Cerebellar nuclear complex (tissue), 1 donor: ENCODE measurements at places on chromosomes 13 and 19.

DNA sequence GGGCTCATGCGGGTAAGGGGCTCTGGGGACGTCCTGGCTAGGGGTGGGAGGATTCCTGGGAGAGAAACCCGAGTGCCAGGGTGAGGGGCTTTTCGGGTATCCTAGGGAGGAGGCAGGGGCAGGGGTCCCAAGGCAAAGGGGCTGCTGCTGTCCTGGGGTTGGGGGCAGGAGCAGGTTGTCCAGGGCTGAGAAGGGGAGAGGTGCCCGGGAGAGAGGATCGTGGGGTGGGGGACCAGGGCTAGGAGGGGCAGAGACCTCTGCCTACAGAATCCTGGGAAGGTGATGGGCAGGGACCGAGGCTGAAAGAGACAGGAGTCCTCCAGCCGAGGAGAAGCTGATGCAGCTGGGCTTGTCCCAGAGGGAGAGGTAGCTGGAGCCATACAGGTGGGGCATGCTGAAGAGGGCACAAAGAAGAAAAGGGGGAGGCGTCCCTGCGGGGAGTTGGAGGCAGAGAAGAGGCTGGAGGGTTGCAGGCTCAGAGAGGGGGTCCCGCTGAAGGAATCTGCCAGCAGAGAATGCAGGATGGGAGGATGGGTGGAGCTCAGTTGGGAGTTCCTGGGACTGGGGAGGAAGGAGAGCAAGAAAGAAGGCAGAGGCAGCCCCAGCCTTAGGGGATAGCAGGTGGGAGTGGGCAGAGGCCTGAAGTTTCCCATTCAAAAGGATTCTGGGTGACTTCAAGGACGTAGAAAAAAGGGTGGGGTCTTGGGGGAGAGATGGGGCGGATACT lies 574 bp downstream of the CYP2S1 start:
- DNase-seq: no peak

DNA sequence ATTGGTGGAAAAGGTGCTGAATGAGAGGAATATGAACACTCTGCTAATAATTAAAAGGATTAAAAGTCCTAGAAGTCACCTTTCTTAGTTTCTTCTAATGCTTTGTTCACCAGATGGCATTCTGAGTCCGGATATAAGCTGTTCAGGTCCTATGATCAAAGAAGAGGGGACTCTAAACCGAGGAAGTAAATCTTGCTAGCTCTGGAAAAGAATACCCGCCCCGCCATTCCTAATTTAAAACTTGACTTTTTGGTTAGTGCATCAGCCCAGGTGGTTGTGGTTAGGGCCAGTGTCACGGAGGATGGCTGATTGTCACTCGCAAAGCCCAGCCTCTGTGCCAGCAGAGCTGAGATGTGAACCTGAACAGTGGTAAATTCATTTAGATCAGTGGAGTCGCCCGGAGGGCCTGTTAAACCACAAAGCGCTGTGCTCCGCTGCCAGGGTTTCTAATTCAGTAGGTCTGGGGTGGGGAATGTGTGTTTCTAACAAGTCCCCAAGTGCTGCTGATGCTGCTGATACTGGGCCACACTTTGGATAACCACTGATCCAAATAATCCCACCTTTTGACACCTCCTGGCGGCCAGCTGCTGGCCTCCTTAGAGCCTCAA lies 425.4 kb downstream of the DCT start:
- DNase-seq: no peak

DNA sequence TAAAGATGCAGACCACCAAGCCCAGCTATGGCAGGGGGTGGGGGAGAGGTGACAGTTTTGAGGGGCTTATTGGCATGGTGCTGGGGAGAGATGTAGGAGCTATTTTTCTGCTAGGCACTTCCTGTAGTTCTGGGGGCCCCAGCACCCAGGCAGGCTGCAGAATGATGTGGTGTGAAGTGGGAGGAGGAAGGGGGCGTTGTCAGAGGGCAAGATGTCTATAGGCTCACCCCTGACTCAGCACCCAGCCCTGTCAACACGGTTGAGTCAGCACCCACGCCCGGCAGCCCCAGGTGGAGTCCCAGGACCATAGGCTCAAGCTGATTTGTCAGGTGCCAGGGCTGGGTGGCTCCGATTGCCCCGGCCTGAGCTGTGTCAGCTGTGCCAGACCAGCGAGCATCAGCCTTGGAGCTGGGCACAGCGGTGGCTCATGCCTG lies 5.8 kb downstream of the KLF2 start:
- no peak for DNase-seq

GRCh38 chr13:25169356-25169755 lies 2.7 kb downstream of the AMER2 start:
- no peak for DNase-seq

- DNase-seq: no peak
Observed at GRCh38 chr19:14472202-14472938, 2.8 kb downstream of the PTGER1 start.

- DNase-seq: no peak
Observed at GRCh38 chr19:29528946-29529645, 3.3 kb downstream of the VSTM2B start.

- DNase-seq: no peak
Observed at GRCh38 chr19:44684892-44685863, 13.8 kb upstream of the CEACAM16 start.

- no peak for DNase-seq
Observed at GRCh38 chr19:34500656-34501120, 19.1 kb downstream of the WTIP start.

DNA sequence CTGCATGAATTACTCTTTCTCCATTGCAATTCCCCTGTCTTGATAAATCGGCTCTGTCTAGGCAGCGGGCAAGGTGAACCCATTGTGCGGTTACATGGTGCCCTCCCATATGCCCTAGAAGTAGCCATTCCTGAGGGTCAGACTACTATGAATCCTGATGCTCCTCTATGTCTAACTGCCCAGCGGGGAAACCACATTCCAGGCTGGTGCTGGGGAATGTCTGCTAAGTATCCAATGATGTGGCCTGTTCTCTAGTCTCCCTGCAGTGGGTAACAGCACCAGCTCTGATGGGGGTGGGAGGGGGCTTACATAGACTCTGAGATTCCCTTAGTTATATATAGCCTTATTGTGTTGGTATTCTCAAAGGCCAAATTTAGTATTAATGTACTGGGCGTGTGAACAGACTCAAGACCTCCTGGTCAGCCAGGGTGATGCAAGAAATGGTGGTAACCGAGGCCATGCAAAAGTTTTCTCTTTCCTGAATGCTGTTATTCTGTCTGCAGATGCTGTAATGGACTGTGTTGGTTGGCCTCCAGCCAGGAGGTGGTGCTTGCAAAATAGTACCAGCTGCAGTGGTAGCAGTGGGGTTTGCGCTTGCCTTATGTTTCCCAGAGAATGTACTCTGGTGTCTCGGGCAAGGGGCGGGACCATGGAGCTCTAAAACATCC lies 564.8 kb upstream of the SLITRK1 start:
- no peak for DNase-seq

GRCh38 chr19:2856457-2857050 lies 10.6 kb upstream of the ZNF556 start:
- DNase-seq: no peak

GRCh38 chr13:110266983-110267382 lies 40.0 kb downstream of the COL4A1 start:
- no peak for DNase-seq

DNA sequence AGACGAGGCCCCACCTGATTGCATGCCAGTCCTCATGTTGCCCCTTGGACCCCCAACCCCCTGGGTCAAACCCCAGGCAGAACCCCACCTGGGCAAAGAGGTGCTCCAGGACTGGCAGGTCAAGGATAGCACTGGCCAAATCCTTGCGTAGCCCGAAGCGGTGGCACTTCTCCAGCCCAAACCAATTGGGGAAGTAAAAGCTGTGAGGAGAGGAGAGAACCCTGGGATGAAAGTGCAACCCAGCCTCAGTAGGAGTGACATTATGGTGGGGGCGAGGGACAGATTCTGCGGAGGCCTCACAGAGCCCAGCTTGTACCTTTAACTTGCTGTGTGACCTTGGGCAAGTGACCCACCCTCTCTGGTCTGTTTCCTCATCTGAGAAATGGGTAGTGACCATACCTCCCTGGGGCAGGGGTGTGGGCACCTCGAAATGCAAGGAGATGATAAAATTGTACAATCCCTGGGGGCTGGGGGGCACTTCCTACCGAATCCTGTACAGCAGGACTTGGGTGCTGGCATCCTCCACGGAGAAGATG lies 4.4 kb downstream of the JAK3 start:
- no peak for DNase-seq

GRCh38 chr13:52786766-52787165 lies 47.1 kb upstream of the CNMD start:
- no peak for DNase-seq

GRCh38 chr19:2097203-2097885 lies 629 bp downstream of the IZUMO4 start:
- DNase-seq: no peak

- no peak for DNase-seq
Observed at GRCh38 chr13:63307228-63307627, 1891.6 kb upstream of the PCDH20 start.

GRCh38 chr13:91804724-91805123 lies 406.3 kb downstream of the GPC5 start:
- no peak for DNase-seq

GRCh38 chr13:91594061-91594460 lies 195.6 kb downstream of the GPC5 start:
- DNase-seq: no peak

DNA sequence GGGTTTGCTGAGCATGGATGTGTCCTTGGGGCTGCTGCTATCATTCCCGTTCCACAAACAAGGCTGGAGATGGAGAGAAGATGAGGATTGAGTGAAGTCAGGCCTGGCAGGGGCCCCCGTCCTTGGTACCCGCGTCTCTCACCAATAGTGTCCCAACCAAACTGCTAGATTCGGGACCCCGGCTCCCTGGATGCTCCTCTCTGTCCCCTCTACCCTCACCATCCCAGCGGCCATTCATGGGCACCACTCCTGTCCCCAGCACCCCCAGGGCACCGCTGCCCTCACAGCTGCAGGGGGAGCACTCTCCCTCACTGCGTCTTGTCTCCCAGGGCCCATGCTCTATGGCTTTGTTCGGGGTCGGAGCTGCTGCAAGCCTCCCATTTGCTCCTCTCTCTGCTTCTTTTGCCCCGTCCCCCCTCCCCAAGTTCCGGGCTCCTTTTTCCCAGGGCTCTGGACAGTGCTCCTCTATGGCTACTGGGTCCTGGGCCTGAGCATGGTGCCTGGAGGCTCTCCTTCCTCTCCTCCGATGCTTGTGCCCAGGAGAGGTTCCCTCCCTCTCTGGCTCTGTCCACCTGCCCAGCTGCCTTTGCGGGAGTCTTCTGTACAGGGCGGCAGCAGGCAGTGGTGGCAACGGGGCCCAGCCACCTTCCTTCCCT lies 219.5 kb downstream of the TEX29 start:
- DNase-seq: no peak

- DNase-seq: no peak
Observed at GRCh38 chr19:35868172-35868822, at the start of gene APLP1. TSS of gene APLP1 (plus strand) at chr19:35868574. CDS start at chr19:35868637, 63 bp downstream.

- no peak for DNase-seq
Observed at GRCh38 chr13:99658261-99658991, 157.2 kb downstream of the TM9SF2 start.

DNA sequence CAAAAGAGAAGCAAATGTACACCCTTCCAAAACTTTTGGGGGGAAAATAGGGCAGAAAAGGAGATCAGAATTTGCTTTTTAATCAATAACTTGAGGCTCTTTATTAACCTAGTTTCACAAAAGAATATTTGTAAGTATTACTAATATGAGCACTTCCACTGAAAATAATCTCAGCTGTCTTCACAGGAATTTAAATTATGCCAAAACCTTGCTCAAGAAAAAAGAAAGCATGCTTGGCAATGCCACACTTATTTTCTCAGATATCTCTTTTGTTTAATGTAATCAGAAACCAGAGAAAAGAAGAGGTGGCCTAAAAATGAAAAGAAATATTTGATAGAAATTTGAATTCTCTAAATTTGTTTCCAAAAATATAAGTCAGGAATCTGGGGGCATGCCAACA lies 234.9 kb upstream of the GPC6 start:
- no peak for DNase-seq
